ENCODE measurements at places on chromosomes 2 and 18.

DNA sequence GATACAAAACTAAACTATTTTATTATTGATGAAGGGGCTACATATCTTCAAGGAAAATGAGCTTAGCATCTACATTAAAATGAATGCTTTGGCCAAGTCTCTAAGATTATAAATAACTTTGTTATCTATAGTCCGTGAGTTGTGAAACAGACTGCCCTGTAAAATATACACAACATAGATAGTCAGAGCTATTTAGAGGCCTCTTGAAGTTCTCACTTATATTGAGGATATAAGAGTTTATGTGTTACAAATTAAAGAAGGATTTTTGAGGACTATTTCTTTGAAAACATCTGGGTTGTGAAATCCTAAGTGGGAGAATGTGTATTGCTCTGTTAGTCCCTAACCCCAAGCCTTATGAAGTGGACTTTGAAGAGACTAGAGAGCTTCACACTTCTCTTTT lies 292.0 kb upstream of the CDH2 start:
- DNase-seq: no peak

GRCh38 chr18:11733031-11733430 lies 44.0 kb downstream of the GNAL start:
- DNase-seq: no peak

GRCh38 chr2:10242451-10242850 lies 60.3 kb upstream of the HPCAL1 start:
- no peak for DNase-seq

- DNase-seq: no peak
Measured at GRCh38 chr2:112614201-112614840, 29.9 kb downstream of the CHCHD5 start.

GRCh38 chr2:201668402-201668910 lies 25.2 kb upstream of the TMEM237 start:
- no peak for DNase-seq

DNA sequence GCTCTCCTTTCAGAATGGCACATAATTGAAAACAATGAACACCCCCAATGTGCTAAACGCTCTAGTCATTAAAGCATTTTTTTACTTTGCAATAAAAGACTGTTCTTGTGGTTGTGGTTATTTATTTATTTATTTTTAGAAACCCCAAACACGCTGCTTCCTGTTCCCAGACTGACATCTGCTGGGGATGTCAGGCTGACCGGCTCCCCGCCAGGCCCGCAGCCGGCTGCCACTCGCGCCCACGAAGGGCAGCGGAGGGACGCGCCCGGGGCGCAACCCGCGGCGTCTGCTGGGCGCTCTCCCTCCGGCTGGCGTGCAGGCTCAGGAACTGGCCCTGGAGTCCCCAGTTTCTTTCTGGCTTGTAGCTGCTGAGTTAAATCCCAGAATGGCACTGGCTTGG lies 83.1 kb upstream of the SP3 start:
- DNase-seq: no peak

- no peak for DNase-seq
Measured at GRCh38 chr18:13376841-13377351, 158.3 kb downstream of the LDLRAD4 start.

DNA sequence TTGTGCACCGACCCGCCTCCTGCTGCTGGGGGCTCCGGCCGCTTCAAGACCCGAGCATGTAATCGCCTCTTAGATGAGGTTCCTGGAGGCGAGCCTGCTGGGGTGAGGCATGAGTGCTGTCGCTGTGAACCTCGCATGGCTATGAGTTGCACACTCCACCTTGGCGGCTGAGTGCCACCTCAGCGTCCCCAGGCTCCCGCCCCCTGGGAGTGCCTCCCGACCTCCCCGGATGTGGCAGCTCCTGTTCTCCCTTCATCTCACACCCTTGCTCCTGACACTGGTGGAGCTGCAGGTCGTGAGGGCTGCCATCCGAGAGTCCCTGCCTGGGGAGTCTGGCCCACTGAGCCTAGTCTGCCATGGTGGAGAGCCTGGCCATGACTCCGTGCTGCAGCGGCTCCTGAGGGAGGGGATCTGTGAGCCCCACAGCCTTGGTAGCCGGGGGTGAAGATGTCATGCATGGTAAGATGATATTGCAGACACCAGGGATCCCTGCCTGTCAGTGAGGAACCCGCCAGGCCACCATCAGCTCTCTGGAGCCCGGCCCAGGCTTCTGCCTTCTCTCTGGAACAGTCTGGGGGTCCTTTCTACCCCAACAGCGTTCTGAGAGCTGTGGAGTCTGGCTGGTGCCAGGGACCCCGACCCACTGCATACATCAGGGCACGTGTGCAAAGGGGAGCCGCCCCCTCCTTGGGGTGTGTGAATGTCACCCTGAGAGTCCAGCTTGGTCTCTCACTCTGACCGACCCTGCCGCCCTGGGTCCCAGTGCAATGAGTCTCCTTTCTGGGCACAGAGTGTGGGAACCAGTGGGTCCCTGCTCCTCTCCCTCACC lies 61.6 kb upstream of the HS6ST1 start:
- no peak for DNase-seq

- no peak for DNase-seq
Measured at GRCh38 chr18:42980426-42980825, 135.1 kb downstream of the RIT2 start.

- DNase-seq: no peak
Measured at GRCh38 chr18:55245211-55245614, 286.0 kb upstream of the CCDC68 start.

- DNase-seq: no peak
Measured at GRCh38 chr18:26700201-26700600, 151.8 kb upstream of the KCTD1 start.

DNA sequence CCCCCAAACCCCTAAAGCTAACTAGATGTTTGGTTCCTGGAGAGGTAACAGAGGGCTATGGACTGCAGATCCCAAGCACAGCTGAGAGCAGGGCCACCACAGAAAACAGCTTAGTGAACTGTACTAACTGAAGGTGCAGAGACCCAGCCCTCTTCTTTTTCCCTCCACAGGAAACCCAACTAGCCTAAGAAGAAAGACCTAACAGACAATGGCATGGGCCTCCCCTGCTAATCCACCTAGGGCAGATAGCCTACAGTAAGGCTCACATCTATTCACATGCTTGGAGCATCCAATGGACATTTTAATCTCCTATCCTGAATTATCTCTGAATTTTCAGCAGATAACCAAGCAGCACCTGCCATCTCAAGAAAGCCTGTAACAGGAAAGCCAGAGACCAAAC lies 8.8 kb upstream of the FECH start:
- no peak for DNase-seq

GRCh38 chr18:4143585-4143984 lies 311.5 kb downstream of the DLGAP1 start:
- no peak for DNase-seq

GRCh38 chr18:79823120-79823519 lies 25.4 kb downstream of the KCNG2 start:
- DNase-seq: no peak

DNA sequence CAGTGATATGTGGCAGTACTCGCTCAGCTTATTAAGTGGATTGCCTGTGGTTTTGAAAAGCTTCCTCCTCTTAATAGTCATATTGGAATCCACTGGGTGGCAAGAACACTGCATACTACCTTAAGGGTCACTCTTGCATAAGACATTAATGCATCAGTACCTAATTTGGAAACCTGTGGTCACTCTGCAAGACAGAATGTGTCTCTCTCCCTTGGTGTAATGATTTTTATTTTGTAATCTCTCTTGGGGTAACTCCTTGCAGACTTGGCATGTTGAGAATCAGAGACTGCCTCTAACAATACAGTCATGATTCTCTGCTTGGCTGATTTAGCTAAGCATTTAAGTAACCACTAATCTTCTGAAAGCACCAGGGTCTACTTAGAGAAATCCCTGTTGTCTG lies 33.0 kb upstream of the IER3IP1 start:
- no peak for DNase-seq

DNA sequence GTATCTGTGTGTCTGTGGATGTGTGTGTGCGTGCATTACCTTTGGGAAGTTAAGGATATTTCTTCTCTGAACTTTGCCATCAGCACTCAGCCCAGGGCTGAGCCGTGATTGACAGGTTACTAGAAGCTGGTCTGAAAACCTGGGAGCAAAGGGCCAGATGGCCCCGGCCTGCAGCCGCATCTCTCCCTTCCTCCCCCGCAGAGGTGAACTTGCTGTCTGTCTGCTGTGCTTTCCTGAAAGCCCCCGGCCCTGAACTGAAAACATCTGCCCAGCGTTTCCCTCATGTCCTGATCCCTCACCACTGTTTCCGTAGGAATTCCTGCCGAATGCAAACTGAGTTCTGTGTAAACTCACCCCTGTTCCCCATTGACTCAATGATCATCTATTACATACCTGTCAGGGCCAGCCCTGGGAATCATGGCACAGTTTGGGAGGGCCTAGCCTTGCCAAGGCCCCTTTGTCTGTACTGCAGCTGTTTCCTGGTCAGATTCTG lies 45.8 kb downstream of the MYCN start:
- no peak for DNase-seq

- DNase-seq: no peak
Measured at GRCh38 chr2:138396843-138397242, 104.7 kb upstream of the SPOPL start.

DNA sequence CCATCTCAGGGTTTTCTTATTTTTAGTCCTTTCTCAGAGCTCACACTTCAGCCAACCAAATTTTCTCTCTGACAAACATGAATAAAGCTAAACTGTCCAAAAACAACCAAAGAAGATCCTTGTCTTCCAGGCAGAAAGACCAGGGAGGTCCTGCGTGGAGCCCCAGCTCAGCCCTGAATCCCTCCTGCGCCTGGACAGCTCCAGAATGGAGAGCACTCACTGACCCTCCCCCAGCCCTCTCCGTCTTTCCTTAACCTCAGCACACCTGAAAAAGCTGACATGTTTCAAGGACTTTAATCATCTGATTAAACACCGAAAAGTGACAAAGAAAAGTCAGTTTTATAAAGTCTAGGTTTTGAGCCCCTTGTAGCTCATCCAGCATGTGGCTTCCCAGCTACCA lies 22.9 kb upstream of the GNAL start:
- no peak for DNase-seq

DNA sequence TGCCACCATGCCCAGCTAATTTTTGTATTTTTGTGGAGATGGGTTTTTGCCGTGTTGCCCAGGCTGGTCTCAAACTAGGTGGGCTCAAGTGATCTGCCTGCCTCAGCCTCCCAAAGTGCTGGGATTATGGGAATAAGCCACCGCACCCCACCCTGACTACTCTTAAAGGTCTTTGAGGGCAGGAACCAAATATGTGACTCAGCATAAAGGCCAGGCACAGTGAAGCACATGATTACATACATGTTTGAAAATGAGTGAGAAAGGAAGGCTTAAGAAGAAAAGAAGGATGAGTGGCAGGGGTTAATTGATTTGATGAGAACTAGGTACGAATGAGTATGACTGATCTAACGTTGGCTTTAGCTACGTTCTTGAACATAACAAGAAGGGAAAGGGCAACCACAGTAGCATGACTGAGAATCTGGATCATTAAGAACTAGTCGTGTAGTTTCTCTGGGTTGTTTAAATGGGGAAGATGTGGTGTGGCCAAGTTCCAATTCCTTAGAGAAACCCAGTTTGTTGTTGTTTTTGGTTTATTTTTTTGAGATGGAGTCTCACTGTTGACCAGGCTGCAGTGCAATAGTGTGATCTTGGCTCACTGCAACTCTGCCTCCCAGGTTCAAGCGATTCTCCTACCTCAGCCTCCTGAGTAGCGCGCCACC lies 6.8 kb downstream of the RESP18 start:
- DNase-seq: no peak

Data from NCI-H2081 treated with DMSO at 0.1 percent for 48 hours (cell line).